Effector CD4-positive, alpha-beta T cell (primary cell): ENCODE measurements at places on chromosomes 7 and 10.

GRCh38 chr7:45190406-45191165 lies 33.0 kb downstream of the RAMP3 start:
- DNase-seq, result no peak

DNA sequence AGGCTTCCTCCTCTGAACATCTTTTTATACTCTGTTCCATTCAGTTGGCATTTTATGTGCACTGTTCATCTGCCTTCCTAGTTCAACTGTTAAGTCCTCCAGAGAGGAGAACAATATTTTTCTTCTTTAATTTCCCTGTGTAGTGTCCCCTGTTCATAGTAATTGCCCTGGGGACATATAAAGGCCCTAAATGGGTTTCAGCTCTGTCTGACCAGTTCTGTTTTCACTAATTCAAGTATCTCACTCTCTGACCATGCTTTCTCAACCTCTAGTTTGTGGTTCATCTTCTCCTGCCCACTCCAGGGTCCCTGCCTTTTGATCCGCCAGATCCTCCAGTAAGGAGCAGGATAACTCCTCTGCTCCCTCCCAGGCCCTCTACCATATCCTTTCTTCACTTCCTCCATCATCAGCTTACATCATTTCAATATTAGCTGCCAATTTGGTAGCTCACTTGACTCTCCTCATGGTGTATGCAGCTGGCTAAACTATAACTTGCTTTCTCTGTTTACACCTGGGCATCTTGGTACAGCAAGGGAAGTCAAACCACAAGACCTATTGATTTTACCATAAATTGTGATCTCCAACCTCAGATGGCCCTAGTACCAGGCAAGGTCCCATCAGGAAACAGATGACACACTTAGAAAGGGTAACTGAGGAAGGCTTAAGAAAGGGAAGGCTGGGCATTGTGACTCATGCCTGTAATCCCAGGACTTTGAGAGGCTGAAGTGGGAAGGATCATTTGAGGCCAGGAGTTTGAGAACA lies 17.7 kb upstream of the C10orf67 start:
- DNase-seq, result no peak

DNA sequence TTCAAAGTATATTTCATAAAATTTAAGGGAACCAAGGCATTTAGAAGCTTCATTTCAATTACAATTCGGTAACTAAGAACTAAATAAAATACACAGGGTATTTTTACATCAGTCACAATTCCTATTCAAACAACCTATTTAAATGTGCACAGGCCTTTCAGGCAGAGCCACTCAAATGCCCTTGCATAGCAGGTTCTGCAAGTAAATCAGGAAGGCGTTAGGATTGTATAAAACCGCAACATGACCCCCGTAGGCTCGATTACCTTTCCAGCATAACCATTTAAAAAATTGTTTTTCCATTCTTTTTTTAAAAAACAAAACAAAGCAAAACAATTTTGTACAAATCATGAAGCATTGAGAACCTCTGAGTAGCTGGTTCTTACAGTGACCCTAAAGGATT lies 289.9 kb upstream of the SP8 start:
- no peak for DNase-seq

DNA sequence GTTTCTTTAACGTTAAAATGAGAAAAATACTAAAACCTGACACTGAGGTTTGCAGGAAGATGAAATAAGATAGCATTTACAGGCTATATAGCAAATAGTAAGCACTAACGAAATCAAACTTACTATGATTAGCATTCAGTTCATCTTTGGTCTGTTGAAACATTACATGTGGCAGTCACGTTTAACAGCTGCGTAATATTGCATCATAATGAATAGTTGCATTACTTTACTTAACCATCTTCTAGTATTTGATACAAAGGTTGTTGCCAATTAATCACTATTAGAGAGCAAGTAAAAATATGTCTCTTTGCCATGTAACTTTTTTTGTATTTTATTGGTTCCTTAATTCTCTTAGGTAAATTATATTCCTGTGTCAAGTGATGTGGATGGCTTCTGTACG lies 131.8 kb upstream of the GHITM start:
- no peak for DNase-seq

DNA sequence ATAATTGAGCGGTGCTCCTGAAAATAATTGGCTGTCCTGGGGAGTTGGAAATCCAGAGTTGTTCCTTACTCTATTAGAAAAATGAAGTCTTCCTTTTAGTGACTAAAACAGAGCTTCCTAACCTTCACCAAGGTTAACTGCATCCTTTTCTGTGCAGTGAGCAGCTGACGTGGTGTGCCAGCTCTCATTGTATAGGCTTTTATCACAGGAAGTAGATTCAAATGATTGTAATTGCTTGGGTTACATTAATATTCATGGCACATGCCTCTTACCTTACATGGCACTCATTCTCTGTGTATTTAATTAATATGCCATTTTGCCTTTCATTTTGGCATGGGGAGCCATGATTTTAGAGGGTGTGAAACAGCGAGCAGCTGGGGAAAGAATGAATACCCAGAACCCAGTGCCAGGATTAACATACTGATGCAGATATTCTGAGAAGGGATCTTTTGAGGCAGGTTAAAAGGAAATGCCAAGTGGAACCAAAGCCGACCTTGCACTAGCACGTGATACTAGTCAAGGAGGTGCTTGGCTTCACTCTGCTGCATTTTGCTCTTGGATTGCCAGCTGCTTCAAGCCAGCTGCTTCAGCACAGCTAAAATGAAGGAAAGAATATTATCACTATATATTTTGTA lies 115.3 kb downstream of the ST7 start:
- no peak for DNase-seq

DNA sequence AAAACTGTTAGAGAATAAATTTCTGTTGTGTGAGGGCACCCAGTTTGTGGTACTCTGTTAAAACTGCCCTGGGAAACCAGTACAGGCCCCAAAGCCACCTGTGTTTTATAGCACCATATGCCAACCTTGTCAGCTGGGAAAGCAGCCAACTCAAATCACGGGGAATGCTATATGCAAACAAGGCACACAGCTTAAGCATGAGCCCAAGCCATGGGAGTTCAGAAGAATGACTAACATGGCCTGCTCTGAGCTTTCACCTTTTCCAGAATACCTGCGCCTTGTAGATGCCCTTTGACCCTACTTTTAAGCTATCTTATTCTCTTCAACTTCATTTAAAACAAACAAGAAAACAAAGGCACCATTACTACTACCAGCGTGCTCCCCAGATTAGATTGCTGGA lies 5.5 kb upstream of the SLC25A13 start:
- DNase-seq, result no peak

- no peak for DNase-seq
These were observed 5.7 kb downstream of the GRID2IP start for GRCh38 chr7:6545398-6546126.

DNA sequence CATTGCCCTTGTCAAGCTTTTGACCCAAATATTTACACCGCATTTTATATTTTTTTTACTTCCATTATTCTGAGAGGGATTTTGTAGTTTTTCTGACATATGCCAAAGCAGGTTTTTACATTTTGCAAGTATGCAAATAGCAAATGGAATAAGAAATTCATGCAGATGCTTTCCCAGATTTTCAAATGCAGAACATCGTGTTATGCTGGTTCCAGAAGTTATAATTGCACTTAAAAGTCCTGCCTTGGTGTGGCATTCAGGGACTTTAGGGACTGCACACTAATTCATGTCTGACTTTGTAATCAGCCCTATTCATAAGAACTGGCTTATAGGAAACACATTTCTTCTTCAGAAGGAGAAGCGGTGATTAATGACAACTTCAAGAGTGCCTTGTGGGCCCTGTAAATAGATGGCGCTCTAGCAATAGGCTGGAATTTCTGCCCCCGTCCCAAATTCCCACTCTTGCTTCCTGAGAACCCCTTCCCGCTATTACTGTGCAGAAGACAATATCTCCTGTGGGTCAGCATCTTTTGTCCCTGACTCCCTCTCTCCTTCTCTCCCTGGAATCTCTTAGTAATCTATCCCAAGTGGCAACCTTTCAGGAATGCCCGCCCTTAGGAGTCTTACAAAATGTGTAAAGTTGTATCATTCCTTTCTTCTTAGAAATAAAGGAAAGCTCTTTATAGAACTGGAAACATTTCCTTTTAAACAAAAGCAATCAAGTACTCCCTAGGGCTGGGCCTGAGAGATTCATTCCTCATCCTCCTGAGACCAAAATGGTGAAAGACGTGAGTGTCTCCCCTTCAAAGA lies 264.0 kb downstream of the INHBA start:
- DNase-seq, result no peak

- DNase-seq, result peak; percentile 7
These were observed 47.8 kb downstream of the SHH start for GRCh38 chr7:155764438-155764793.

DNA sequence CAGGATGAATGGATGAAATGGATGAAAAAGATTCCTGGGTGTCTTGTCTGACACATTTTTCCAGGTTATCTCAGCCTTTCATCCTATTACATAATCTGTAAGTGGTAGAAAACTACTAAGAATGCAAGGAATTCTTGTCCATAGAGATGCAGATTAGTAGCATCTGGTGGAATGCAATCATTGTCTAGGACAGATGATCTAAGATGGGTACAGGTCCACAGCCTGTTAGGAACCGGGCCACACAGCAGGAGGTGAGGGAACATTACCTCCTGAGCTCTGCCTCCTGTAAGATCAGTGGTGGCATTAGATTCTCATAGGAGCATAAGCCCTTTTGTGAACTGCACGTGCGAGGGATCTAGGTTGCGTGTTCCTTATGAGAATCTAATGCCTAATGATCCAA lies 225.0 kb downstream of the CALN1 start:
- DNase-seq, result no peak

DNA sequence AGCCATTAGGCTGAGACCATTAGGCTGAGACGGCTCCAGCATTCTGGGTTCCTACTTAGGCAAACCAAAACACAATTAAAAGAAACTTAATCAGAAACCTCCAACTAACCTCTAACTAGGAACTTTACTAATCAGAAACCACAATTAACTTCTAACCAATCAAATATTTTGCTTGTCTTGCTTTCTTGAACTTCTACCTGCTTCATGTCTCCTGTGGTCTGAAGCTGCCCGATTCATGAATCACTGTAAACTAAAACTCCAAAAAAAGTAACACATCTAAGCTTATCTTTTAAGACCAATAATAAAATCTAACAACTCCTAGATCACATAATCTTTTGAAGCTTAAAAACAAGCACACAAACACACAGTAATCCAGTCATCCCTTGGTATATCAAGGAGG lies 76.1 kb downstream of the PDSS1 start:
- DNase-seq, result no peak

GRCh38 chr10:34979938-34980337 lies 110.2 kb downstream of the CUL2 start:
- DNase-seq, result no peak

DNA sequence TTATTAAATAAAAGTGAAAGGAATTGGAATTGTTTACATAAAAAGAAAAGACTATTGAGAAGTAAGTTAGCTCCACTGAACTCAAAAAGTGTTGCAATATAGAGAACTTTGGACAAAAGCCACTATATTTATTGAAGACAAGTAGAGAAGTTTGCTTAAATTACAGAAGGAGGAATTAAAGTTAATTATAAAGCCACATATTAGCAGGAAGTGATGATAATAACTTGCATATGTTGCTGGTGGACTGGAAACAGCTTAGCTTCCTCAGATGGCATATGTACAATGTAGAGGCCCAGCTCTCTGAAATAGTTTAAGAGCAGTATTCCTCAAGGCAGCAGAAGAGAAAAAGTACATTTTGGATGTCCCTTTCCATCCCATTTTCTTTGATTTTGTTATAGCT lies 400.7 kb downstream of the GATA3 start:
- no peak for DNase-seq

- DNase-seq, result no peak
These were observed 51.4 kb downstream of the PLPP4 start for GRCh38 chr10:120508393-120508792.

GRCh38 chr7:4667776-4668509 lies 14.2 kb upstream of the FOXK1 start:
- DNase-seq, result no peak

DNA sequence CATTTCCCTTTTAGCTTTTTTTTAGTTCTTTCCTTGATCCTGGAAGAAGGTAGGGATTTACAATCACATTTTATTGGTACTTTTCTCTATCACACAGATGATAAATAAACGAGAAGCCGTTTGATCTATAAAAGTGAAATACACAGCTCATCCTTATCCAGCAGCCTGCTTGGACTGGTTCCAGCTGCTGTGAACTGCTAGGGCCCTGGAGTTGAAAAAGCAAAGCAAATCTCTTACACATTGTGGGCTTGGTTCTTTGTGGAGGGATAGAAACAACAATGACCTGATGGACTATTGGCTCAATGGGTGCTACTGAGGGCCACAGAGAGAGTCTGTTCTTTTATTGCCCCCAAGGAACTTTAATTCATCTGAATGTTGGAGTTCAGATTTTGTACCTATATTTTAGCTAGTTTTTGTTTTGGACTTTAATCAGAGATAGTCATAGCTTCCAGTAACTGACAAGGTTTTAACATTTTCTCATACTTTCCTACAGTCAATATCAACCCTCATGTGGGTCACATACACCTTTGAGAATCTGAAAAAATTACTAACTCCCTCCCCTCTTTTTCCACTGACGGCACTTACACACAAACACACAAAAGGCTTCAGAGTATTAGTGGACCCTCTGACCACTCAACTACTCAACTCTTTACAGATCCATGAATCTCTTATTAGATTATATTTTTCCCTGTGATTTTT lies 91.6 kb upstream of the CCDC6 start:
- DNase-seq, result no peak

GRCh38 chr7:36951257-36951697 lies 227.0 kb upstream of the AOAH start:
- DNase-seq, result no peak

- DNase-seq, result no peak
These were observed 542.0 kb downstream of the TNS3 start for GRCh38 chr7:47039904-47040303.

DNA sequence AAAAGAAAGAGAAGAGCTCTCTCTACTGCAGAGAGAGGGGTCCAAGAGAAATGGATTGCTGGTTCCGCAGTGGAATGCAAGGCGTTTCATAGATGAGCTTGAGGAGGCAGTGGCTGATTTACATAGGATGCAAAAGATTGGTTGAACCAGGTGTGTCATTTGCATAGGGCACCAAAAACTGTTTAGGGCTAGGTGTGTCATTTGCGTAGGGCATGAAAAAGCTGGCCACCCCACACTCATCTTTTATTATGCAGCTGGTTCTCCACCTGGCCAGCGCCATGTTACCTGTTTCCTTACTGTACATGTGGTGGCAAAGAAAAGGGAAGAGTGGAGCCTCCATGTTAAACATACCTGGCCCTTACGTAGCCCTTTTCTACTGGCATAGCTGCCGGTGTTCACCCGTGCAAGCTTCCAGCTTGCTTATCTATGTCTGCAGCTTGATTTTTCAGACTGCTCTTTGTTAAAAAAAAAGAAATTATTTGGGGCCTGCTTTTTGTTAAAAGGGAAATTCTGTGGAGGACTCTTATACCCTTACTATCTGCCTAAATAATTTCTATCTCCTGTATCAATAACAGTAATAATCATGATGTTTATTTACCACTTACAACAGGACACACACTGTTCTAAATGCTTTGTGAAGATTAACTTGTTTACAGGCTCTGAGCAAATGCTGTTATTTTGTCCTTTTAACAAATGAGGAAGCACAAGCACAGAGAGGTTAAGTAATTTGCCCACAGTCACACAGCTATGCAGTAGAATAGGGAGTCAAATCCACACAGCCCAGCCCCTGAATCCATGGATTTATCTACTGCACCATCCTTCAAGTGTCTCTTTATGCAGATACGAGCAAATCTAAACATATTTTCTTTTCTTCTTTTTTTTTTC lies 33.3 kb downstream of the CASP7 start:
- no peak for DNase-seq
